ENCODE measurements at places on chromosomes 11 and 22.

DNA sequence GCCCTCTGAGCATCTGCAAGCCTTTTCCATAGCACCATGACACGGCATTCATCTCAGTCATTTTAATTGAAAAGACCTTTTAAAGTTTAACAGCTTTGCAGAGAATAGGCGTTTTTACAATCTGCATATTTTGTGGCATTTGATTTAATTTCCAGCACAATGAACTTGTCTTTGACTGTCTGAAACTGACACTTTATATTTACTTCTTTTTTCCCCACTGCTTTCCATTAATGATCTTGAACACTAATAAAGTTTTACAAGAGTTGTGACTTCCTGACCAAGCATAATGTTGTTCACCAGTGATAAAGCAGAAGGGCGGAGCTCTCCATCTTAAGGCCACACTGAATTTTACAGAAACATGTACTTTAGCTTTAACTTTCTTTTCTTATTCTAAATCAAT, 548.7 kb downstream of the FAM181B start:
- no peak for DNase-seq

DNA sequence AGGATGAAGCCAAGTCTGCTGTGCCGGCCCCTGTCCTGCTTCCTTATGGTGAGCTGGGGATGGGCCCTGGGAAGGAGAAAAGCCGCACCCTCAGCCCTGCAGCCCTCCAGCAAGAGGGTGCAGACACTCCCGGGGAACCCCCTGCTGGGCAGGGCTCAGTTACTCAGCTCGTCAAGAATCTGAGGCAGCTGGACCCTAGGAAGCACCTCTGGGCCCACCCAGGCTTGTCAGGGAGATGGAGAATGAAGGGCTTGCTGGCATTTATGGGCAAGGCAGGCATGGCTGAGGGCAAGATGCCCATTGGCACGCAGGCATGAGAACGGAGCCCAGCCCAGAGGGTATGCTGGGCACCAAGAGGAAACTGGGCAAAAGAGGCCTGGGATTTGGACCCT, 12.9 kb downstream of the RELT start:
- no peak for DNase-seq

- DNase-seq = no peak
Observed at GRCh38 chr11:131540676-131541075, 170.3 kb downstream of the NTM start.

DNA sequence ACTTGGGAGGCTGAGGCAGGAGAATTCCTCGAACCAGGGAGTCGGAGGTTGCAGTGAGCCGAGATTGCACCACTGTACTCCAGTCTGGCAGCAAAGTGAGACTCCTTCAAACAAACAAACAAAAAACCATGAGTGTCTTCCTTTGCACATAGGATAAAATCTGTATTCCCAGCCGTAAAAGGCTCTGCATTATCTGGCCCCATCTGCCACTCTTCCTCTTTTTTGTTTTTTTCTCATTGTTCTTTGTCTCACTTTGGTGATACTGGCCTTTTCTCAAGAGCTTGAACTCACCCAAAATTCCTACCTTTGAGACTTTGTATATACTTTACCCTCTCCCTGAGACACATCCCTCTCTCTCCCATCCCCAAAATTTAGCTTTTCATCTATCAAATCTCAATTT, 17.6 kb downstream of the FDX1 start:
- no peak for DNase-seq

- peak; percentile 79 for DNase-seq
Observed at GRCh38 chr11:116454020-116454645, 318.7 kb downstream of the BUD13 start.

DNA sequence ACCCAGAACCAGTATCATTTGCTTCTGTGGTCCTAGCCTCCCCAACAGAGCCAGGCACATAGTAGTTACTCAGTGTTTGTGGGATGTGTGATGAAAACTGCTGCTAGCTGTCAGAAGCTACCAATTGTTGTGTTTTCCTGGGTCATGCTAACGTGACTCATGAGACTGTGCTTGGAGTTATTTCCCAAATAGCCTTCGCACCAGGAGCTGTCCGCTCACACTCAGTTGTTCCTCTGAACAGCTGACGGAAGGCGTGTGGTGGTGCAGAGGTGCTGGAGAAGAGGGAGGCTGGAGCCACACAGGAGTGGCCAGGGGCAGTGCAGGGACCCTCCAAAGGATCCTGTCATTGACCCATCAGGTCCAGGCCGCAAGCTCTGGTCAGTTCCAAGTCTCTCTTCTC, 53.9 kb upstream of the TBCEL start:
- DNase-seq = no peak

DNA sequence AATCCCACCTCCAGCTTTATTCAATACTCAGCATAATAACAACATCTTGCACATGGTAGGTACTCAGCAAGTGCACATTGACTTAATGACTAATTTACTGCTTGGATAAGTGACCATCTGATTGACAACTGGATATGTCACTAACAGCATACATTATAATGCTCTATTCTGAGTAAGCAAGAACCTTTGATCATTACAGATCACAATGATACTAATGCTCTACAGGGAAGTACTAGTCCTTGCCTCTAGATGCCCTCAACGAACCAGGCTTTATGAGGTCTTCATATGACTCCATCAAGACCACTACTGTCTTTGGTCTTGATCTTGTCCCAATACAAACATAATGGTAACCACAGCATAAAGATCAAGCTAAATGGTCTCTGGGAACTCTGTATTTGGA, 167.6 kb upstream of the MTMR2 start:
- DNase-seq = peak; percentile 63

- no peak for DNase-seq
Observed at GRCh38 chr11:120310870-120311269, 14.2 kb upstream of the TLCD5 start.

GRCh38 chr22:49825944-49826602, 1.6 kb downstream of the BRD1 start:
- DNase-seq = peak; percentile 24

- no peak for DNase-seq
Observed at GRCh38 chr11:8426076-8426475, 162.4 kb upstream of the LMO1 start.

- no peak for DNase-seq
Observed at GRCh38 chr11:61795459-61795858, 2.7 kb downstream of the FEN1 start.

DNA sequence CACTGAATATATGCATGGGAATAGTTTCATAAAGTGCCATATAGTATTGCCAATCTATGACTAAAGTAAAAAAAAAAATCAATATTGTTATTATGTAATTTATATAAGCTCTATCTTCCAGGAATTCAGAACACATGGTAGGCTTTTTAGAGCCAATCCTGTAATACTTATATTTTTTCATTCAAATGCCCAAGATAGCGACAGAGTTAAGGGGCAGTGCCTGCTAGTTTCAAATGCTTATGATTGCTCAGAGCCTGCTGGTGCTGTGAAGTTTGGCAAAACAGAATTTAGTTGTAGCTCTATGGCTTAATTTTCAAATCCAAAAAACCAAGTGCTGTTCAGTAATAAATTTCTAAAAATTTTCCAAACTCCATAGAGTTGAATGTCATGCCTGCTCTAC, 39.0 kb upstream of the BLID start:
- no peak for DNase-seq

GRCh38 chr11:80293293-80293692, 852.5 kb upstream of the TENM4 start:
- no peak for DNase-seq

DNA sequence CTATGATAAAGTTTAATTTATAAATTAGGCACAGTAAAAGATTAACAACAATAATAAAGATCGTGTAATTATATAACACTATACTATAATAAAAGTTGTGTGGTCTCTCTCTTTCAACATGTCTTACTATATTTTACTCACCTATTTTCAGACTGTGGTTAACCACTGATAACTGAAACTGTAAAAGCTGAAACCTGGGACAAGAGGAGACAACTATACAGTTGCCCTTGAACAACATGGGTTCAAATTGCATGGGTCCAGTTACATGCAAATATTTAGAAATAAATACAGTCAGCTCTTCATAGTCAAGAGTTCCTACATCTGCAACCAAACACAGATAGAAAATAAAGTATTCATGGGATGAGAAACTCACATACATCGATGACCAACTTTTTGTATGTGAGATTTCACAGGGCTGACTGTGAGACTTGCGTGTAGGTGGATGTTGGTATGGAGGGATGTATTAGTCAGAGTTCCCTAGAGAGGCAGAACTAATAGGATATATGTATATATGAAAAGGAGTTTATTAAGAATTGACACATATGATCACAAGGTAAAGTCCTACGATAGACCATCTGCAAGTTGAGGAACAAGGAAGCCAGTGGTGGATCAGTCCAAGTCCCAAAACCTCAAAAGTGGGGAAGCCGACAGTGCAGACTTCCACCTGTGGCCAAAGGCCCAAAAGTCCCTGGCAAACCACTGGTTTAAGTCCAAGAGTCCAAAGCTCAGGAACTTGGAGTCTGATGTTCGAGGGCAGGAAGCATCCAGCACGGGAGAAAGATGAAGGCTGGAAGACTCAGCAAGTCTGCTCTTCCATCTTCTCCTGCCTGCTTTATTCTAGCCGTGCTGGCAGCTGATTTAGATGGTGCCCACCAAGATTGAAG, 359.5 kb downstream of the INSC start:
- no peak for DNase-seq

DNA sequence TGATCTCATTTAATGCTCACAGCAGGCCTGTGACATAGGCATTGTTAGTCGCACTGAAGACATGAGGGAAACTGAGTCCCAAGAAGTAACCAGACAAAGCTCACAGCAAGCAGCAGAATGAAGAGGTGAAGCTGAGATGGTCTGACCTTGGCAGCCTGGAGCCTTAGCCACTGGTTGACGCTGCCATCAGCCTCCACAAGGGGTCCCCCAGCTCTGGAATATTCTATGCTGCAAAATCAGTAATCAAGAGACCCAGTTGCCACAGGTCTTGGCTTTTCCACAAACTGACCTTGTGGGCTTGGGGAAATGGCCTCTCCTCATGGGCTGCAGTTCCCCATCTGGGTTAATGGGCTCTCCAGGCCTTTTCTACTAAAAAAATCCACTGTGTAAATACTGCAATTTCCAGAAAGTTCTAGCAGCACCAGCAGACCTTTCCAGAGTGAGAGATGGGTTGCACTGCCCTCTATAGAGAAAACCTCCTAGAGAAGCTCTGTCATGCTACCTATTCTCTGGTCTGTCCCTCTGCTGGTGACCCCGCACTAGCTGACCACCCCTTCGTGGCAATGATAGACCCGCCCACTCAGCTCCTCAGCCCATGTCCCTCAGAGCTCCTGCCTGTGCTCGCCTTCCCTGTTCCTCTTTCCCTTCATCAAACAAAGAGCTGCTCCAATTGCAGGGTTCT, 22.6 kb upstream of the ISX start:
- DNase-seq = no peak

DNA sequence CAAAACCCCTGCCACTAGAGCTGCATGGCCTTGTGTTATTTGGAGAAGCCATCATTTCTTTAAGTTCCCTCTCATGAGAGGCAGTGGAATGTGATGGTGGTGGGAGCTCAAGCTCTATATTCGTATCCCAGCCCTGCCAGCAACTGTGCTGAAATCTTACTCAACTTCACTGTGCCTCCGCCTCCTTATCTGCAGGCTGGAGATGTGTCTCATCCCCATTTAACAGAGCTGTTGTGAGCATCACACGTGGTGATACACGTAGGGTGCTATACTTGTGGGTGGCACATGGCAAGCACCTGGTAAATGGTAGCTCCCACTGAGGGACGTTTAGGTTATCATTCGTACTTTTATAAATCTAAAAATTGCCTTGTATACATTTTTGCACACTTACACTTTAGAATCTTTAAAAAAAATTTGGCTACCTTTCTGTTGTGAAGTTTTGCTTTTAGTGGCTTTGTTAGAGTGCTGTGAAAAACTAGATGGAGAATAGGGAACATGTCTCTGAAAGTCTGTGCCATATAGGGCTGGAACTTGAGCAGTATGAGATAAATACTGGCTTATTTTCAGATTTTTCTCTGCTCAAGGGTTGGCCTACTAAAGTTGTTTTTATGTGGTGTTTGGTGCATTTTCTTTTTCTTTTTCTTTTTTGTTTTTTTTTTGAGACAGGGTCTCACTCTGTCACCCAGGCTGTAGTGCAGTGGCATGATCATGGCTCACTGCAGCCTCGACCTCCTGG, 23.2 kb downstream of the TNRC6B start:
- no peak for DNase-seq

DNA sequence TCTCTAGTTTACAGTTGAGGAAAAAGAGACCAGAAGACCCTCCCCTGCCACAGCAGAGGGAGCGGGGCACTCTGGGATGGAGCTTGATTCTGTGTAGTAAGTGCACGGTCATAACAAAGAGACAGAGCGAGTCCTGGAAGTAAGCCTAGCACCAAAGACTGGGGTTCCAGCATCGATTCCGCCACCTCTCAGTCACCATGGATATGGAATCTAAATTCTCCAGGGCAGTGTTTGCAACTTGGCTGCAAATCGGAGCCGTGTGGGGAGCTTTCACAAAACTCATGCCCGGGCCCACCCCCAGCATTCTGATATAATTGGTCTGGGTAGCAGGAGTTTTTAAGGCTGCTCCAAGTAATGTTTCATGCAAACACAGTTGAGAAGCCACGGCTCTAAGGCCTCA, 129.5 kb upstream of the OPCML start:
- DNase-seq = no peak

- peak; percentile 32 for DNase-seq
Observed at GRCh38 chr11:83583757-83584366, 297.7 kb upstream of the CCDC90B start.

DNA sequence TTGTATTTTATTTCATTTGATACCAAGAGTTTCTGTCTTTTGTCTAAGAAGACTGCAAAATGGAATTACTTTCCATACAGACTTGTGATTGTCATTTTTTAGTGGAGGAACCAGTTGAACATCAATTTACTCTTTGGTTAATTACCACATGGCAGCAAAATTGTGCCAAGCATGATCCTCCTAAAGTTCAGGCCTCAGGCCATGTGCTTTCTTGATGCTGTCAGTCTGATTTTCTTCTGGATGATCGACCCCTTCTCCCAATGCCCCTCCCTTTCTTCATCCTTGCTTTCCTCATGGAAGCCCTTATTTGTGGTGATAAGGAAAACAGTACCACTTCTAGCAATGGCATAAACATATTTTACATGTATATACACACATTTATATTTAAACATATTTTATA, 76.2 kb downstream of the SVIP start:
- DNase-seq = peak; percentile 42
